Activated T-cell treated with anti-CD3 and anti-CD28 coated beads, Interleukin-2, amount 50 U/mL, for 72 hours (primary cell): ENCODE measurements at places on chromosomes 1 and 21.

DNA sequence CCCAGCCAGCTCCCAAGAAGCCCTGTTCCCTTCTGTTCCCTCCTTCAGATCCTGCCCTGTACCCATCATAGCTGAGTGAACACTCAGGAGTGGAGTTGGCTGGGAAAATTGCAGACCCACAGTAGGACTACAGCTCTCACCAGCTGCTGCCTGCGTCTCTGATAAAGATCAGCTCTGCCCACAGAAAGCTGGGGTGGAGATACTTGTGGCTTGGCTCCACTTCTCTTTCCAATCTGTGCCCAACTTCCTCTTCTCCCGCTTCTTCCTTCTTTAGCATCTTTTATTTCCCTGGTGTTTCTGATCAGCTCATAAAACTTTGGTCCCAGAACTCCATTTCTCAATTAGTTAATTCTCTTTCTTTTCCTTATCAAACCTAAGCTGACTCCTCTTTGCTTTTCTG, 5.5 kb upstream of the CD1A start:
- DNase-seq, result no peak

DNA sequence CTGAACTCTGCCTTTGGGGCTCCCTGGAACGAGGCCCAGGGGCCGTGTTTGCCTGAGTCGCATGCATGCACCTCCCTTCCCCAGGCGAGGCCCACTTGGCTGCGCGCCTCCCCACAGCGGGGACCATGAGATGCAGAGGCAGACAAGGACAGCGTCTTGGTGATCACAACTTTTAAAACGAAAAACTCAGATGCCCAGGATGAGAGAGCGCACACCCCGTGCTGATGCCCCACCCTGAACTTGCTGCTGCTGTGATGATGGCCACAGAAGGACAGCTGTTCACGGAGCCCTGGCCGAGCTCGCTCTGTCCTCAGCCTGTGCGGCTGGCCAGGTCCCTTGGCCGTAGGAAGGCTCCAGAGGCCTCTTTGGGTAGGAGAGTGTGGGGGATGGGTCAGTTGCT, 11.4 kb upstream of the PRMT2 start:
- DNase-seq, result no peak

DNA sequence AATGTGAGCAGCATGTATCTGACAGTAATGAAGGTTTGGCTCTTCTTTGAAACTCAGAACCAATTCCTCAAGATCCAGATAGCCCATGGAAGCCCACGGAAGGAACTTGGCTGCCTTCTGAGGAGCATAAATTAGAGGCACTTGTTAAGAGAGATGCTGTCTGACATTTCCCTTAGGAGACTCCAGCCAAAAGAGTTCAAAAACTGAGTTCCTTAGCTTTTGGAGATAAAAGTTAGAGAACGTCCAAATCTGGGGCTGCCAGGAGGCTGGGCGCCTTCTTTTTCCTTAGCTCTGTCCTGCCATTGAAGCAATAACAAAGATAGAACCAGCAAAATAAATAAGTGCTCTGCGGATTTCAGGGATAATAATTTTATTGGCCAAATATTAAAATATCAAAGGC, 439.6 kb upstream of the USP24 start:
- DNase-seq, result no peak

GRCh38 chr1:233843525-233844204, 60.8 kb upstream of the SLC35F3 start:
- no peak for DNase-seq

GRCh38 chr1:158118713-158119402, 61.8 kb upstream of the CD1D start:
- no peak for DNase-seq

GRCh38 chr1:67937010-67937409, 103.7 kb upstream of the GNG12 start:
- no peak for DNase-seq

DNA sequence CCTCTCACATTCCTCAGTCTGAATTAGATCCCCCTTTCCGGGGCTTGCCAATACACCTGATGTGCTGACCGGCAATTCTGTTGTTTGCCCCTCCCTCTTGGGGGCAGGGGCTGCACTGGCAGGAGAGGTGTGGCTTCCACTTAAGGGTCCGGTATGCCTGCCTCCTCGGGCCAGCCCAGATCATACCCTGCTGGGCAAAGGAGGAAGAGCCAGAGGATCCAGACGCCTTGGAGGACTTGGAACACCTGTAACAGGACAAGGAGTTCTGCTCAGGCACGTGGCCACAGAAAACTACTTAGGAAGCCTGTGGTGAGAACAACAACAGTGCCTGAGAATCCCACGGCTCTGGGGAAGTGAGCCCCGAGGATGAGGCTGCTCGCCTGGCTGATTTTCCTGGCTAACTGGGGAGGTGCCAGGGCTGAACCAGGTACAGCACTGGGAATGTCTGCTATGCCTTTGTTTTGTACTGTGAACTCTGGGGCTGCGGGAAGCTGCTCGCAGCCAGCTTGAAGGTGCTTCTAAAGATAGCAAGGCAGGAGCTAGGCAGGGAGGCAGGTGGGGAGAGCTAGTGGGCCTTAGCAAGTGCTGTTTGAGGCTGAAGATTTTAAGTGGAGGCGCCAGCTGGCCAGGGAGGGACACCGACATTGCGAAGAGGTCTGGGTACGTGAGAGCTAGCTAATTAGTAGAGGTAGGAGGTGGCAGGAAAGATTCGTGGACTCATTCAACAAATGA, at the start of gene SMPDL3B:
Gene SMPDL3B (plus strand): TSS at position 183 of the 732 bp plus-strand sequence. CDS start 184 bp downstream, at position 367.
- peak; percentile 33 for DNase-seq

- DNase-seq, result no peak
These were observed 198.0 kb upstream of the ZP4 start for GRCh38 chr1:238088560-238089290.

GRCh38 chr1:21066356-21067012, 110.2 kb downstream of the EIF4G3 start:
- no peak for DNase-seq

DNA sequence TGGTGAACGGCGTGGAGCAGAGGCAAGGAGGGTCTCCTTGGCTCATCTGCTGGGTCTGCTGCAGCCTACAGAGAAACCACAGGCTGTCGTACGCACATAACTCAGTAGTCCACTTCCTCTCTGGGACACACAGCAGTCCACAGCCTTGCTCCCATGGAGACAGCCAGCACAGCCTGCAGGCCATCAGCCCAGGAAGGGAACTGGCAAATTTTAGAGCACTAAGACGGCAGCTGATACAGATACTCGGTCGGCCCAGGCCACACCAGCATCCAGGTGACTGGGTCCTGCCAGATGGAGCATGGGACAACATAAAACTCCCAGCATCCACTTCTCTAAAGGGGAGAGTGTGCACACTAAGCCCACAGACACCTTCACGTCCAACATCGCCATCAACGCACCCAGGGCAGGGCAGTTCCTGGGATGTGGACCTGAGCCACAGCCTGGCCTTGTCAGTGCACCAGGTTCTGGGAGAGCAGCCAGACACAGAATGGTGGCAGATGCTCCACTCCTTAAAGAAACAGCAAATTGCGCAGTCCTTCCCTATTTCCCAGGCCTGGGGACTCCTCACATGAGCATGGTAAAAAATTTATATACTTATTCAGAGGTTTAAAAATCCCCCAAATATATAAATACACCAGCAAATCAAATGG, 247.1 kb upstream of the RAB4A start:
- no peak for DNase-seq

- DNase-seq, result no peak
These were observed 7.4 kb downstream of the KYAT3 start for GRCh38 chr1:88985032-88985431.
